ENCODE measurements at places on chromosomes 7 and 10. TPM values are rescaled to one million over a fixed set of nuclear protein-coding genes. Genes with fewer than 3 reads are reported as not detected.

GRCh38 chr10:112588225-112588990, 141.4 kb downstream of the VTI1A start:
- no peaks in the 10 kb centered on the region for H3K4me1 ChIP-seq
- DNase-seq = no peak
- H3K27me3 ChIP-seq = no peaks in the 10 kb centered on the region
- H3K36me3 ChIP-seq = no peaks in the 10 kb centered on the region
- no peak overlapping the region for H3K27ac ChIP-seq

DNA sequence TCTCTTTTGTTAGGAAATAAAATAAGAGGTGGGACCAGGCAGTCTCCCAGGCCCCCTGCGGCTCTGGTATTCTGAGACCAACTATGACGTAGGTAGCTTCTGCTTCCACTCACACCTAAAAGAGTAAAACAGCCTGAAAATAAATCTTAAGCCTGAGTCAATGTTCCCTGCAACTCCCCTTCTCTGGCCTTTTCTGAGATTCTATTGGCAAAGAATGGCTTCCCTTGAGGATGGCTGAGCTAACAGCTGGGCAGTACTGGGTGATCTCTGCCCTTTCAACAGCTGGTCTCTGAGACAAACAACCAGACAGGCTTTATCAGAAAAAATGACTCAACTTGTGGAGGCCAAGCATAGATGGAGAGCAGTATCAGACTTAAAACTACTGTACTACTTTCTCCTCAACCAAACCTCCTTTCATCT, 58.7 kb downstream of the CREB3L2 start:
- H3K27me3 ChIP-seq = no peaks in the 10 kb centered on the region
- no peaks in the 10 kb centered on the region for H3K4me1 ChIP-seq
- no peak overlapping the region for H3K27ac ChIP-seq
- DNase-seq = no peak
- no peak overlapping the region for H3K4me3 ChIP-seq

DNA sequence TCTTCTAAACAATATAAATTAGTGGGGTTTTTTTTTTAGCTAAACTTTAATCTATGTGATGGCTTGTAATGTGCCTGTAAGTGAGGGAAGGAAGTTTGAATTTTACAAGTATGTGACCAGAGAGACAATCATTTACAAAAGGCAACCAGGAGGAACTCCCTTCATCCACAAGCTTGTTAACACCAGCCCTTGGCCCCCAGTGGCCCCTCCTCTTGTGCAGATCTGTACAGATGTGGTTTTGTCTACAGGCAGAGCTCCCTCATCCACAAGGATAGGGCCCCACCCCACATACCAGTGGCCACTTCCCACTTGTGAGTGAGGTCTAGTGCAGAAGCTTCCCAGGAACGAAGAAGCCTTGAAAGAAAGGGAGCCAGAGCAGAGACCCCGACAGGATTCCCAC, 234.1 kb upstream of the KMT2E start:
- no peak overlapping the region for H3K4me3 ChIP-seq
- no peak overlapping the region for H3K27ac ChIP-seq
- H3K27me3 ChIP-seq = no peaks in the 10 kb centered on the region
- no peak for DNase-seq
- no peaks in the 10 kb centered on the region for H3K36me3 ChIP-seq

Gene PKD2L1
- not detected for total RNA-seq

Gene DKK1
- total RNA-seq = not detected

- H3K36me3 ChIP-seq = peaks cover 9% of the 10 kb centered on the region
- DNase-seq = peak; percentile 72
- H3K27me3 ChIP-seq = no peaks in the 10 kb centered on the region
Measured at GRCh38 chr7:101315336-101315735, 6.3 kb downstream of the IFT22 start.

DNA sequence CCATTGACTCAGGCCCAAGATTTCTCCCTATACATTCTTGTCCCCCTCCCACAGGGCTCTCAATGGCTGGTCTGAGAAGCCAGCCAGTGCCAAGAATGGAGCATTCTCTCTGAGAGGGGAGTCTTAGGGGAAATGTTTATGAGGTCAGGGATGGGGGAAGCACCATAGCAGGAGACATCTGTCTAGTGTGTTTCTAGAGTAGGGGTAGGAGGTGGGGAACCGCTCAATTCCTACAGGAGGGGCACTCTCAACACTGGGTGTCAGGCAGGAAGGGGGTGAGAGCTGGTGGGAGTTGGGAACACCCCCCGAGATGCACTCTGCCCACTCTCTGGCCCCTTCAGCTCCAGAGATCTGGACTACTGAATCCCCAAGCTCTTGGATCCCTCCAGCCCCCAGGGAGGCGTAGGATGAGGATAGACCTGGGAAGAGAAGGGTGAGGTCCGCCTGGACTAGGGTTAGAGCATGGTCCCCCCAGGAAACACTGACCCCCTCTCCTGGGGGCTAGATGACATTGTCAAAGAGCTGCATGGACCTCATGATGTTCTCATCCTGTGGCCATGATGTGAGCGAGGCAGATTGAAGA, 8.7 kb upstream of the OGA start:
- DNase-seq = no peak
- no peak overlapping the region for H3K27ac ChIP-seq
- peaks cover 3% of the 10 kb centered on the region for H3K36me3 ChIP-seq
- no peak overlapping the region for H3K4me3 ChIP-seq

GRCh38 chr7:98346515-98347069, 54.3 kb downstream of the BAIAP2L1 start:
- H3K4me3 ChIP-seq = no peak overlapping the region
- DNase-seq = no peak
- no peak overlapping the region for H3K27ac ChIP-seq

- H3K4me3 ChIP-seq = peak overlapping the region; percentile 38
- peaks cover 14% of the 10 kb centered on the region for H3K4me1 ChIP-seq
- DNase-seq = no peak
- H3K27me3 ChIP-seq = peaks cover 73% of the 10 kb centered on the region
- peaks cover 4% of the 10 kb centered on the region for H3K36me3 ChIP-seq
Measured at GRCh38 chr10:129964611-129965424, 744 bp upstream of the EBF3 start.

DNA sequence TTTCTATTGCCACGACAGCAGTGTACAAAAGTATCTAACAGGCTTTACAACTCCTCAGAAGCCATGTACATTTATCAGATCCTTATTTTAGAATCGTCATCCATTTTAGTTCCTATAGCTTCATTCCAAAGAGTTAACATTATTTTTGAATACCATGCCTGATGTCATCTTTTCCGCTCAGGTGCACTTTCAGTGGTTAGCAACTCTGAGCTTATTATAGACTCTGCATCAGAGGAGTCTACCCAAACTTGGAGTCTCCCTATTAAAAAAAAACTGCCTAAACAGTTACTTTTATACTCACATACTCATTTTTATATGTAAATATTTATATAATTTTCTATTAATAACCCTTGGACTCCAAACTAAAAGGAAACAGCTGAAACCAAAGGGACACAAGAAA, 31.6 kb upstream of the PRSS37 start:
- H3K4me1 ChIP-seq = no peaks in the 10 kb centered on the region
- H3K27ac ChIP-seq = no peak overlapping the region
- DNase-seq = no peak
- peaks cover 5% of the 10 kb centered on the region for H3K27me3 ChIP-seq
- H3K36me3 ChIP-seq = no peaks in the 10 kb centered on the region

- no peaks in the 10 kb centered on the region for H3K27me3 ChIP-seq
- no peak for DNase-seq
- peak overlapping the region; percentile 86 for H3K27ac ChIP-seq
- H3K4me1 ChIP-seq = peaks cover 34% of the 10 kb centered on the region
- H3K4me3 ChIP-seq = no peak overlapping the region
Measured at GRCh38 chr10:23448323-23448722, 9.4 kb downstream of the OTUD1 start.

DNA sequence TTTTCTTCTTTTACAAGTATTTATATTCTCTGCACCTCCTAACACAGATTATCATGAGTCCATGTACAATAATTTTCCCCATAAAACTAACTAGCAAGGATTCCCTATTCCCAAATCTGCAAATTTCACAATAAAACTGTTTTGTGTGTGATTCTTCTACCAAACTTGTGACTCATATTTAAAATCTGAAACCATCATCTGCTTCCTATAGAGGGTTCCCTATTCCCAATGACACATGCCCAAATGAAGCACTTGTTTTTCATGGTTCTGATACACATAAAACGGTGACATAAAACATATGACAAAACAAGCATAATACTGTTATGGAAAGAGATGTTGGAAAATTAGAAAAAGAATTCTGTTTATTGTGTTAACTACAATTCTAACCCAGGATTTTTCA, 657.6 kb downstream of the PARD3 start:
- no peaks in the 10 kb centered on the region for H3K36me3 ChIP-seq
- no peak overlapping the region for H3K27ac ChIP-seq
- H3K4me1 ChIP-seq = no peaks in the 10 kb centered on the region
- H3K4me3 ChIP-seq = no peak overlapping the region

DNA sequence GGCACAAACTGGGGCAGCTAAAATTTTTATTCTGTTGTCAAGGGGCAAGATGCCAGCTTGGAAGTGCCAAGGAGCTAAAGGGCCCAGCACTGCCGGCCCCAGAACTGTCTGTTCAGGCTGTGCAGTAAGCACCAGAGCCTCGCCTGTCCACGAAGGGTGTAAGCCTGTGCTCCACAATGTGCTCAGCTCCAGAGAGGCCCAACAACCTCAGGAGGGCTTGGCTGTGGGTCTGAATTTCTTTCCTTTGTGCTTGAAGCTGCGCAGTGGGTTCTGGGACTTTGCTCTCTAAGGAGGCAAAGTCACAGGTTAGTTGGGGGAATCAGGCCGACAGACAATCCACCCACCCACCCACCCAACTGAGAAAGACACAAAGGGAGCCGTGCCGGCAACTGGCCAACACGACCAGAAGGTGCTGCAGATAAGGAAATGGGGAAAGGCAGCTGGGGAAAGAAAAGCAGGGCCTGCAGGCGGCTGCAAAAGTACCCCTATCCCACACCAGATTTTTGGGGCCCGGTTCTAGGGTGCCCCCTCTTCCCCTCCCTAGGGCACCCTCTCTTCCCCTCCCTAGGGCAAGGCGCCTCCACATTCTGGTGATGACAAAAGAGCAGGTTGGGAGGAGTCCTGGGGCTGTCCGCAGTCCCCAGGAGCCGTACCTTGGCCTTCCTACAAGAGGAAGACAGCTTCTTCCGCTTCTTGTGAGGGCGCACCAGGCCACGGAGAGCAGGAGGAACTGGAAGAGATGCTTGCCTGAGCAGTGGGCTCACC, 7.7 kb downstream of the DDX56 start:
- no peak overlapping the region for H3K4me3 ChIP-seq
- DNase-seq = no peak
- peaks cover 4% of the 10 kb centered on the region for H3K4me1 ChIP-seq
- H3K36me3 ChIP-seq = peaks cover 50% of the 10 kb centered on the region
- no peaks in the 10 kb centered on the region for H3K27me3 ChIP-seq
- no peak overlapping the region for H3K27ac ChIP-seq

DNA sequence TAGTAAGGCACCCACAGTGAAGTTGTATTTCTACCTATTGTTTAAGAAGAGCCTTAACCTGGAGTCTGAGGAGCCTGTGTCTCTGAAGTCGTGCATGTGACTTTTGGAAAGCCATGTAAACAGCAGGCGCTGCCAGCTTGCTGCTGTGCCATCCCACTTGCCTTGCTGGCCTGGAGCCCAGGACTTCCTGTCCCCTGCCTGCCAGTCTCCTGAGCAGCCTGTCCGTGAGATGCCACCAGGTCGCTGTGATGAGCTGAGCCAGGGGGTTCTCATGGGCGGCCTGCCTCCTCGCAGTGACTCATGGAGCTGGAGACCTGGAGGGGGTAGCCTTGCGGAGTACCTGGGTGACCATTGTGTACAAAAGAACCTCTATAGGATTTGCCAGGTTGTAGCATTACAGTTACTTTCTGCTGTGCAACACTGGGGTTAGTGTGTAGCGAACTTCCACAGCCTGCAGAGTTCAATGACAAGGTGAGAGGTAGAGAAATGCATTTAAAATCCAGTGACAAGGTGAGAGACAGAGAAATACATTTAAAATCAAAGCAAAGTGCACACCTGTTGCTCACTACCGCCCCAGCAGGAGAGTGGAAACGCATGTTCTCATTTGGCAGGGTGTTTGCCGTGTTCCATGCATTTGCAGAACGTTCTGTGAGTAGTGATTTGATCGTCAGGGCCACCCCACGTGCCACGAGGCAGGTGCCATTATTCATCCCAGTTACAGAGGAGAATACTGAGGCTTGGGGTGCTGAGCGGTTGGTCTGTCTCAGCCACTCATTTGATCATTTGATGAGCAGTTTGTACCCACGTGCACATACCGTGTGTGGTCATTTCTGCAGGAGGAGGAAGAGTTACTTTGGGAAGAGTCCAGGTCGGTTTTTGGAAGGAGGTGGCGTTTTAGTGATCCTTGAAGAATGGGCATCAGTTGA, 36.6 kb upstream of the BHLHA15 start:
- H3K4me3 ChIP-seq = no peak overlapping the region
- no peak for DNase-seq
- H3K27ac ChIP-seq = no peak overlapping the region
- H3K36me3 ChIP-seq = peaks cover 5% of the 10 kb centered on the region
- H3K27me3 ChIP-seq = no peaks in the 10 kb centered on the region

DNA sequence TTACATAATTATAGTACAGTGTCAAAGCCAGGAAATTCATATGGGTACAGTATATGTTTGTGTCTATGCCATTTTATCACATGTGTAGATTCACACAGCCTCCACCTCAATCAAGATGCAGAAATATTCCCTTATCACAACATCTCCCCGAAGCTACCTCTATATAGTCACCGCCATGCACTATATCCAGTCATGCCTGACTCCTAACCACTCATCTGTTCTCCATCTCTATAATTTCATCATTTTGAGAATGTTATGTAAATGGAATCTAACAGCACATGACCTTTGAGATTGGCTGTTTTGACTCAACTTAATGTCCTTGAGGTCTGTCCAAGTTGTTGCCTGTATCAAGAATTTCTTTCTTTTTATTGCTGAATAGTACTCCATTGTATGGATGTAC, 22.3 kb upstream of the SLC25A13 start:
- peaks cover 30% of the 10 kb centered on the region for H3K27me3 ChIP-seq
- no peaks in the 10 kb centered on the region for H3K4me1 ChIP-seq
- no peaks in the 10 kb centered on the region for H3K36me3 ChIP-seq
- DNase-seq = no peak

GRCh38 chr7:3867863-3868262, 566.8 kb downstream of the SDK1 start:
- H3K36me3 ChIP-seq = no peaks in the 10 kb centered on the region
- H3K27me3 ChIP-seq = no peaks in the 10 kb centered on the region
- H3K27ac ChIP-seq = no peak overlapping the region
- H3K4me3 ChIP-seq = no peak overlapping the region

Gene BTBD16
- not detected for total RNA-seq

GRCh38 chr7:6111041-6111440, 79.9 kb downstream of the ANKRD61 start:
- DNase-seq = no peak
- no peaks in the 10 kb centered on the region for H3K27me3 ChIP-seq
- H3K4me1 ChIP-seq = peaks cover 31% of the 10 kb centered on the region
- H3K36me3 ChIP-seq = peaks cover 36% of the 10 kb centered on the region
- H3K4me3 ChIP-seq = no peak overlapping the region

- H3K36me3 ChIP-seq = peaks cover 27% of the 10 kb centered on the region
- no peak for DNase-seq
- H3K4me1 ChIP-seq = peaks cover 27% of the 10 kb centered on the region
- H3K4me3 ChIP-seq = no peak overlapping the region
- no peaks in the 10 kb centered on the region for H3K27me3 ChIP-seq
Measured at GRCh38 chr10:27542812-27543211, 38.7 kb downstream of the RAB18 start.
